ENCODE measurements at places on chromosomes 7 and 10.

DNA sequence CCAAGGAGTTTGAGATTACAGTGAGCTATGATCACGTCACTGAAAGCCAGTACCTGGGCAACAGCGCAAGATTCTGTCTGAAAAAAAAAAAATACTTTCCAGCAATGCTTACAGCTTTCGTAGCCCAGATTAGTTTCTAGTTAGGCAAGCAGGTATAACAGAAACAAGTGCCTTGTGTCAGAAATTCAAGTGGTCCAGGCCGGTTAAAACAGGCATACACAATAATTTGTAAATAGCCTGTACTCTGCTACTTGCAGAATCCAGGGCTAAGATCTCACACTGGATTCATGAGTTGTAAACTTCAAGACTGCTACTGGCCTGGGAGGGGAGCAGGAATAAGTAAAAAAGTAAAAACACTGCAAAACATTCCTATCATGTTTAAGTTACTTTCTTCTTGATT is 512.9 kb downstream of the IPMK start:
- DNase-seq: no peak

- DNase-seq: no peak
These were observed 6.9 kb downstream of the KMT2E start for GRCh38 chr7:105020926-105021325.

GRCh38 chr10:71255808-71256660 is 43.7 kb downstream of the UNC5B start:
- peak; percentile 74 for DNase-seq

GRCh38 chr10:43078986-43079273 is 2.1 kb downstream of the RET start:
- DNase-seq: no peak

DNA sequence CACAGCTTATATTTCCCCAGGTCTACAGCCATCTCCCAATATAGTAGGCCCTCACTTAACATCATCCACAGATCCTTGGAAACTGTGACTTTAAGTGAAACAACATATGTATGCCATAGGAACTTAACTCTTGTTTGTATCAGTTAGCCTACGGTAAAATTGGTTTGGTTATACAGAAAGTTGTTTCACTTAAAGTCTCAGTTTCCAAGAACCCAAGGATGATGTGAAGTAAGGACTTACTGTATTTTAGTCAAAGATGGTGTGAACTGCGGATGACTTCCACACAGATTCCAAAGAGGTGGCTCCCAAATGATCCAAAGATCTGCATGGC is 56.4 kb upstream of the MRLN start:
- DNase-seq: no peak

GRCh38 chr10:129275886-129276285 is 191.2 kb upstream of the MGMT start:
- no peak for DNase-seq

GRCh38 chr7:23000597-23001360 is 13.2 kb downstream of the HYCC1 start:
- DNase-seq: no peak

DNA sequence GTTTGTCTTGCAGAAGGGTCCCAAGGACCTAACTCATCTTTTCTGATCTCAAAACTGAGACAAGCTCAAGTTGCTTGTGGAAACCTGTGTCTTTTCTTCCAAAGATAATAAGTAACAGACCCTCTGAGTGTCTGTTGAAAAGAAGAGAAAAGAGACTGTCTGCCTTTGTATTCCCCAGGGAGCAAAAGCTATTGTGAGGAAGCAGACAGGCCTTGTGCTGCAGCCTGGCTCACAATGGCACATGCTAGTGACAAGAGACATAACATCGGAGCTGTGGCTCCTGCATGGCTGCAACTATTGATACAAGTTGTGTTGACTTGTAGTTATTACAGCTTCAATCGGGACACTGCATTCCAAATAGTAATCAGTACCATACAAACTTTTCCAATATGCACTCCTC is 202.9 kb downstream of the DKK1 start:
- no peak for DNase-seq

GRCh38 chr7:73888959-73889358 is 28.0 kb downstream of the TMEM270 start:
- no peak for DNase-seq
